ENCODE measurements at places on chromosomes 2 and 18.

- no peak for DNase-seq
These were observed 162.4 kb downstream of the SMAD7 start for GRCh38 chr18:48788373-48788772.

DNA sequence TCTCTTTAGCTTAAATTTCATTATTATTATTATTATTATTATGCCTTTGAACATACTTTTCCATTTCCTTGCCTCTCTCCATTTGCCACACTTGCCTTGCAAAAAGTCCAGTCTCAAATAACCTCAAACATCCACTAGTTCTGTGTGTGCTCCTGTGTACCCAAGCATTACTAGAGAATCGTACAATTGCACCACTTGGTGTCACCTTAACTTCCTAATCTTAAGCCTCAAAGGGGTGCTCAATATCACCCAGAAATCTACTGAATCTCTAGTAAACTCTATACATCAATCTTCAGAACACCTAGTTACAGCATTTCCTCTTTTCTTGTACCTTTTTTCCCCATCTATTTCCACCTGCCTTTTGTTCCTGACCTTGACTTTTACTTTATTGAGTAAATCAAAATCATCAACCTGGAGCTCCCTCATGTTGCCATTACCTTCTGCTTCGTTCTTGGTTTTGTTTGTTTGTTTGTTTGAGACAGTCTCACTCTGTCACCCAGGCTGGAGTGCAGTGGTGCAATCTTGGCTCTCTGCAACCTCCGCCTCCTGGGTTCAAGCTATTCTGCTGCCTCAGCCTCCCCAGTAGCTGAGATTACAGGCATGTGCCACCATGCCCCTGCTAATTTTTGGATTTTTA lies 12.5 kb upstream of the SOS1 start:
- DNase-seq: no peak

- no peak for DNase-seq
These were observed 66.7 kb downstream of the MERTK start for GRCh38 chr2:111965062-111965461.

DNA sequence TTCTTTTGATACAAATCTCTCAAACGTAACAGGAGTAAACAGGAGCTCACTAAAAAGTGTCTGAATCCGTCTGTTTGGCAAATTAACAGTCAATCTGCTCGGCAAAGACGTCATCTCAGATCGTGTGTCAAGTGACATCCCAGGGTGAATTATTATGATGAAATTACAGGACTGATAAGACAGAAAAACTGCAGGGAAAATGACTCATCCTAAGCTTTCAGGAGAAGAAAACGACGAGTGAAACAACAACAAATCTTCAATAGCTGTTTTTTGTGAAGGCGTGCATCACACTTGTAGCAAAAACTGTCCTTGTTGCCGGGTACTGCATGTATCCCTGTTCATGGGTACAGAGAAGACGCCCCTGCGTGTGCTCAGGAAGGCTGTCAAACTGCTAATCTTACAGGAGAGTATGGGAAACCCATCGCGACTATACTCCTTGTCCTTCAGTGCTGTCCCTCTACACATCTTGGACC lies 24.9 kb downstream of the EPB41L3 start:
- no peak for DNase-seq

DNA sequence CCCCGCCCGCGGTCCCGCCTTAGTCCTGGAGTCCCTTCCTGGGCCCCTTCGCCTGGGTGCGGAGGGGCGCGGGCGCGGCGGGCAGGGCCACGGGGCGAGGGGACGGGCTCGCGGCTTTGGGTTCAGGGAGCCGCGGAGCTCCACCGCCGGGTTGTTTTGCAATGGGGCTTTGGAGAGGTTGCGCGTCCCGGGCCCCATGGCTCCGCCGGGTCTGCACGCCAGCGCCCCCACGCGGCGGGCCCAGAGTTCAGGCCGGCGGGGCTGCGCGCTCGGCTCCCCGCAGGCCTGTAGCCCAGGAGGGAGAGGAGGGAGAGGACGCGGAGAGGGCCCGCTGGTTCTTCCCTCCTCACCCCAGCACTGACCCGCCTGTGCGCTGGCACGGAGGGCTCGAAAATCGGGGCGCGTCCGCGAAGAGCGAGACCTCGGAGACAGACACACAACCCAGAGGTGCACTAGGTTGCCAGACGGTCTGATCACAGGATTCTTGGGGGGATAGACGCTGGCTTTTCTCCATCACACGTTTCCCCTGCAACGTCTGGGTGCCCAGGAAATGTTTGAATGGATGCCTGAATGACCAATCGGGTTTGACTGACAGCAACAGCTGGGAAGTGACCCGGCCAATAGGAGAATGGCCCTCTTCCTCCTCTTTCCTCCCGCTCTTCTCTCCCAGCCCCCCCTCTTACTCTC lies 4.9 kb upstream of the SIX2 start:
- peak; percentile 62 for DNase-seq

GRCh38 chr2:3481011-3481400 lies 38.3 kb downstream of the ADI1 start:
- no peak for DNase-seq

- no peak for DNase-seq
These were observed 115.6 kb downstream of the CACNB4 start for GRCh38 chr2:151983221-151983620.

GRCh38 chr2:241673797-241674725 lies 12.6 kb downstream of the DTYMK start:
- no peak for DNase-seq

All from HAP-1 (cell line).